ENCODE measurements at places on chromosomes 7 and 10. TPM values are rescaled to one million over a fixed set of nuclear protein-coding genes. Genes with fewer than 3 reads are reported as not detected.

DNA sequence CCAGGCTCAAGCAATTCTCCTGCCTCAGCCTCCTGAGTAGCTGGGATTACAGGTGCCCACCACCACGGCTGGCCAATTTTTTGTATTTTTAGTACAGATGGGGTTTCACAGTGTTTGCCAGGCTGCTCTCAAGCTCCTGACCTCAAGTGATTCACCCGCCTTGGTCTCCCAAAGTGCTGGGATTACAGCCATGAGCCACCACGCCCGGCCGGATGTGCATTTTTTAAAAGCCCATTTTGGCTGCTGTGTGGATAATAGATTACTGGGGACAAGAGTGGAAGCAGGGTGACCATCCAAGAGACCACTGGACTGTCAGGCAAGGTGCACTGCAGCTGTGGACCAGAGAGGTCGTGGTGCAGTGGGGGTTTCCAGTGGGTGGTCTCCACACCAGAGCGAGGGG, 21.4 kb downstream of the HKDC1 start:
- no peak overlapping the region for H3K4me3 ChIP-seq
- H3K4me1 ChIP-seq: peaks cover 28% of the 10 kb centered on the region
- no peak for DNase-seq
- H3K36me3 ChIP-seq: no peaks in the 10 kb centered on the region

GRCh38 chr10:74859546-74859945, 33.1 kb downstream of the KAT6B start:
- no peaks in the 10 kb centered on the region for H3K27me3 ChIP-seq
- peaks cover 9% of the 10 kb centered on the region for H3K4me1 ChIP-seq
- no peak overlapping the region for H3K4me3 ChIP-seq
- peaks cover 19% of the 10 kb centered on the region for H3K36me3 ChIP-seq
- DNase-seq: no peak
- H3K27ac ChIP-seq: no peak overlapping the region

The SLC18A2 gene
- not detected for total RNA-seq

GRCh38 chr7:47149208-47149839, 432.6 kb downstream of the TNS3 start:
- no peak overlapping the region for H3K4me3 ChIP-seq
- H3K27ac ChIP-seq: no peak overlapping the region
- H3K36me3 ChIP-seq: no peaks in the 10 kb centered on the region
- H3K4me1 ChIP-seq: no peaks in the 10 kb centered on the region
- DNase-seq: no peak

The TAS2R3 gene
- 0.73 TPM for total RNA-seq

The CYCS gene
- total RNA-seq: 157 TPM

The PAX4 gene
- not detected for total RNA-seq

The SLC35G1 gene
- 2.2 TPM for total RNA-seq

DNA sequence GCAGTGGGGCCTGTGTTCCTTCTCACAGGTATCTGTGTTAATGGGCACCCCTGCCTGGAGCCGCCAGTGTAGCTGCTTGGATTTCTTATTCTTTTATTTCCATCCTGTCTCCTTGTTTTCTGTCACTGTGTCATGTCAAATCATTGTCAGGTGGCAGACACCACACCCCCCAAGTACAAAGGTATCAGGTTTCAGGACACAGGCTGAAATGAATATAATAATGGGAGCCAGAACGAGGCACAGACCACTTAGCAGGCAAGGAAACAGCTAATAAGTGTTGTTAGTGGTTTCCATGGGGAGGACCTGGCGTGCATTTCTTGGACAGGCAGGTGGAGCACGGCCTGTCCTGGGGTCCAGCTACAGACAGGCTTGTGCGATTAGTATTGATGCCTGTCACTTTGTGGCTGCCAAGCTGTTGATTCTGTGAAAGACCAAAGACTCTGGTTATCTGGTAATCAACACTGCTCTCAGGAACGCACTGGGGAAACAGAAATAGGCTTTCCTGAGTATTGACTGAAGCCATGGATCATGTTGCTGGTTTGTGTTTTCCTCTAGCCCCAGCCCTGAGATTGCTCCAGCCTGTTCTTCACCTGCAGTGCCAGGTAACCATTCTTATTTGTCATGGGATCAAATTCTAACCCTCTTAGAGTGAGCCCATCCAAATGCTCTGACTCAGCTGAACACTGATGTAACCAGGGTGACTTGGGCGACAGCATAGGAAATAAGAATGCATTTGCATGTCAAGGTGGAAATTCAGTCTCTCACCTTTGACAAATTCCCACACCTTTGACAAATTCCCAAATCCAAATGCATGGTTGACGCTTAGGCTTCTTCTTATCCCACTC, 1002.0 kb downstream of the LRMDA start:
- no peak overlapping the region for H3K27ac ChIP-seq
- no peak overlapping the region for H3K4me3 ChIP-seq
- H3K4me1 ChIP-seq: no peaks in the 10 kb centered on the region
- H3K36me3 ChIP-seq: no peaks in the 10 kb centered on the region

The PRSS37 gene
- total RNA-seq: not detected

The POU6F2 gene
- total RNA-seq: not detected

The MACROH2A2 gene
- total RNA-seq: 7.4 TPM

- H3K36me3 ChIP-seq: no peaks in the 10 kb centered on the region
- H3K27ac ChIP-seq: no peak overlapping the region
- no peaks in the 10 kb centered on the region for H3K4me1 ChIP-seq
- no peaks in the 10 kb centered on the region for H3K27me3 ChIP-seq
Measured at GRCh38 chr7:115676080-115676479, 354.5 kb downstream of the TFEC start.

DNA sequence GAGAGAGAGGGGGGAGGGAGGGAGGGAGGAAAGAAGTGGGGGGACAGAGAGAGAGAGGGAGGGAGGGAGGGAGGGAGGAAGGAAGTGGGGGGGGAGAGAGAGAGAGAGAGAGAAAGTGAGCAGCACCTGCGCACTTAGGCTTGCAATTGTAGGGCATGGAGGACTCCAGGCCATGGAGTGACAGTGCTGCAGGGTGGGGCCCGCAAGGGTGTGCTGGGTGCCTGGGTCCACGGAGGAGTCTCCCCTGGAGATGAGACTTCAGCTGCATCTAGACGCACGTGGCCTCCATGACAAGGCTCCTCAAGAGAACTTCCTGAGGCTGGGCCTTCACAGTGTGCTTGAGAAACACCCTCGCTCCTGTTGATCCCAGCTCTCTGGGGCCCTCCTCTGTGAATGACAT, 44.5 kb downstream of the CLRN3 start:
- no peaks in the 10 kb centered on the region for H3K27me3 ChIP-seq
- no peak overlapping the region for H3K4me3 ChIP-seq
- no peaks in the 10 kb centered on the region for H3K36me3 ChIP-seq
- no peak for DNase-seq
- H3K27ac ChIP-seq: no peak overlapping the region

The EPHA1 gene
- 15.7 TPM for total RNA-seq

The HACD1 gene
- 0.40 TPM for total RNA-seq

The KIF11 gene
- 87.0 TPM for total RNA-seq

The EGFR gene
- not detected for total RNA-seq

The LEP gene
- total RNA-seq: not detected

The C10orf95 gene
- total RNA-seq: 0.32 TPM

GRCh38 chr7:40903872-40904271, 769.1 kb downstream of the SUGCT start:
- H3K4me1 ChIP-seq: no peaks in the 10 kb centered on the region
- H3K4me3 ChIP-seq: no peak overlapping the region
- no peak for DNase-seq
- no peak overlapping the region for H3K27ac ChIP-seq

DNA sequence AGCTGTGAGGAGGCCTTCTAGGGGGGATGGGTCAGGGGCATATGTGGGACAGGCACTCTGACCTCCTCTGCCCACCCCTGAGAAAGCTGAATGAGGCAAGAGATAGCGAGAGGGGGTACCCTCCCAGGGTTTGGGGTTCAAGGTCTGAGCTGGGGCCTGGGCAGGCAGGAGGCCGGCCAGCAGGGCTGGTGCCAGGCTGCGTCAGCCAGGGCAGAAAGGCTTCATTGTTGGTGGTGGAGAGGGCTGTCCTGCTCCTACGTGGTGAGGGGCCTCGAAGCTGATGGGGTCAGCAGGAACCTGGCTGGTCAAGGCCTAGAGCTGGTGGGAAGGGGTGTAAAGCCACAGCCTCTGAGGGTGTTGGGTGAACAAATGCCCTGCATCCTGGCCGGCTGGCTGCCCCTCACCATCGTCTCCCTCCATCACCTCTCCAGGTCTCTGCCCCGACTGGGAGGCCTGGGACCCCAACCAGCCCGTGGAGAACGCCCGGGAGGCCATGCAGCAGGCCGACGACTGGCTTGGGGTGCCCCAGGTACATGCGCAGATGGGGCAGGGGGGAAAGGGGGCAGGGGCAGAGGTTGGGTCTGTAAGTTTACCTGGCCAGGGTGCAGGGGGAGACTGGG, 6.6 kb downstream of the FLNC start:
- no peak overlapping the region for H3K4me3 ChIP-seq
- no peak overlapping the region for H3K27ac ChIP-seq
- H3K36me3 ChIP-seq: no peaks in the 10 kb centered on the region
- H3K4me1 ChIP-seq: peaks cover under 1% of the 10 kb centered on the region

DNA sequence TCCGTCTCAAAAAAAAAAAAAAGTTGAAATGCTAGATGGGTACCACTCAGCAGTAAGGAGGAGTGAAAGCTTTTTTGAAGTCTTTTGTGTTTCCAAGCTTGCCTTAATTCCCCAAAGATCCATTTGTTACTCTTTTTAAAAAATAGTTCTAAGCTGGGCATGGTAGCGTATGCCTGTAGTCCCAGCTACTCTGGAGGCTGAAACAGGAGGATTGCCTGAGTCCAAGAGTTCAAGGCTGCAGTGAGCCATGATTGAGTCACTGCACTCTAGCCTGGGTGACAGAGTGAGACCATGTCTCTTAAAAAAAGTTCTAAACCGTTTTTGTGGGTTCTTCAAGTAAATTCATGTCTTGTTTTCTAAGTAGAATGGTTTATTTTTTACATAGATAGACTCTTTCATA, 5.3 kb downstream of the TBC1D12 start:
- peaks cover 41% of the 10 kb centered on the region for H3K27me3 ChIP-seq
- H3K27ac ChIP-seq: no peak overlapping the region
- peaks cover 5% of the 10 kb centered on the region for H3K4me1 ChIP-seq
- no peaks in the 10 kb centered on the region for H3K36me3 ChIP-seq
- DNase-seq: no peak
- H3K4me3 ChIP-seq: no peak overlapping the region

- peaks cover 2% of the 10 kb centered on the region for H3K27me3 ChIP-seq
- no peaks in the 10 kb centered on the region for H3K4me1 ChIP-seq
- no peak for DNase-seq
- no peak overlapping the region for H3K27ac ChIP-seq
- no peaks in the 10 kb centered on the region for H3K36me3 ChIP-seq
Measured at GRCh38 chr10:5575482-5576153, 50.9 kb downstream of the CALML3 start.

- H3K4me1 ChIP-seq: no peaks in the 10 kb centered on the region
- no peak for DNase-seq
- H3K27ac ChIP-seq: no peak overlapping the region
Measured at GRCh38 chr7:54857294-54857693, 98.3 kb upstream of the SEC61G start.

- no peak overlapping the region for H3K4me3 ChIP-seq
- H3K36me3 ChIP-seq: no peaks in the 10 kb centered on the region
- H3K27ac ChIP-seq: no peak overlapping the region
- H3K27me3 ChIP-seq: no peaks in the 10 kb centered on the region
Measured at GRCh38 chr7:116454377-116454776, 45.2 kb upstream of the CAV2 start.

GRCh38 chr10:50951365-50951764, 65.9 kb upstream of the A1CF start:
- no peaks in the 10 kb centered on the region for H3K27me3 ChIP-seq
- no peak overlapping the region for H3K4me3 ChIP-seq
- DNase-seq: no peak
- H3K36me3 ChIP-seq: no peaks in the 10 kb centered on the region
- no peaks in the 10 kb centered on the region for H3K4me1 ChIP-seq

GRCh38 chr7:16774294-16774693, 20.7 kb downstream of the TSPAN13 start:
- H3K36me3 ChIP-seq: no peaks in the 10 kb centered on the region
- H3K27me3 ChIP-seq: peaks cover 3% of the 10 kb centered on the region
- no peak for DNase-seq

The MAGI2 gene
- not detected for total RNA-seq

GRCh38 chr10:110360857-110361474, 56.2 kb upstream of the SMNDC1 start:
- no peaks in the 10 kb centered on the region for H3K36me3 ChIP-seq
- DNase-seq: no peak
- no peak overlapping the region for H3K4me3 ChIP-seq

DNA sequence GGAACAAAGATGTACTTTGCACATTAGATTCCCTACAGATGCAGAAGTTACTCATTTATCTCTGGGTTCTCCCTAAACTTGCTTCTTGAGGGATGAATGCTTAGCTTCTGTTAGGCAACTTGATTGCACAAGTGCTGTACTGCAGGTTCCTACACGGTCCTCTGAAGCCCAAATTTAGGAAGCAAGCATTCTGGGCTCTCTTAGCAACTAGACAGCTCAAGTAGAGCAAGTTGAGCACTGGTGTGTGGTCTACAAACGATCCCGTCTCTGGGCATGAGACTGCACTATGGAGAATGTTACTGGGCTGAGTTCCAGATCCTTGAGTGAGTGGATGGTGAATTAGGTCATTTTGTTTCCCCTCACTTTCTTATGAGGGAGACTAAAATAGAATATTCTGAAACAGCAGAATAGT, 14.3 kb downstream of the SEMA3D start:
- H3K4me3 ChIP-seq: no peak overlapping the region
- no peaks in the 10 kb centered on the region for H3K36me3 ChIP-seq
- no peak for DNase-seq
- no peaks in the 10 kb centered on the region for H3K4me1 ChIP-seq

- peak; percentile 43 for DNase-seq
- peak overlapping the region; percentile 75 for H3K27ac ChIP-seq
- no peaks in the 10 kb centered on the region for H3K27me3 ChIP-seq
- H3K4me3 ChIP-seq: peak overlapping the region; percentile 36
Measured at GRCh38 chr7:45035893-45036292, 35.9 kb downstream of the CCM2 start.

- H3K27me3 ChIP-seq: no peaks in the 10 kb centered on the region
- H3K4me1 ChIP-seq: no peaks in the 10 kb centered on the region
- no peak for DNase-seq
- no peak overlapping the region for H3K4me3 ChIP-seq
- H3K36me3 ChIP-seq: no peaks in the 10 kb centered on the region
- H3K27ac ChIP-seq: no peak overlapping the region
Measured at GRCh38 chr7:79176859-79177477, 276.5 kb downstream of the MAGI2 start.

DNA sequence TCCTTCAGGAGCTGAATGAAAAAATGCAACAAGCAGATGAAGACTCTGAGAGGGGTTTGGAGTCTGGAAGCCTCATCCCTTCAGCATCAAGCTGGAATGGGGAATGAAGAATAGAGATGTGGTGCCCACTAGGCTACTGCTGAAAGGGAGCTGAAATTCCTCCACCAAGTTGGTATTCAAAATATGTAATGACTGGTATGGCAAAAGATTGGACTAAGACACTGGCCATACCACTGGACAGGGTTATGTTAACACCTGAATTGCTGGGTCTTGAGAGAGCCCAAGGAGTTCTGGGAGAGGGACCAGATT, 5.4 kb downstream of the IFIT2 start:
- no peak overlapping the region for H3K4me3 ChIP-seq
- no peak for DNase-seq
- H3K27me3 ChIP-seq: no peaks in the 10 kb centered on the region
- peaks cover 57% of the 10 kb centered on the region for H3K36me3 ChIP-seq
- H3K4me1 ChIP-seq: peaks cover 23% of the 10 kb centered on the region
- H3K27ac ChIP-seq: no peak overlapping the region

The DYNC1I1 gene
- total RNA-seq: not detected

The PTF1A gene
- total RNA-seq: not detected

- no peaks in the 10 kb centered on the region for H3K4me1 ChIP-seq
- H3K27me3 ChIP-seq: no peaks in the 10 kb centered on the region
- no peak overlapping the region for H3K4me3 ChIP-seq
- no peak overlapping the region for H3K27ac ChIP-seq
- no peak for DNase-seq
Measured at GRCh38 chr10:82801289-82801688, 926.3 kb downstream of the NRG3 start.

The CHPF2 gene
- 36.1 TPM for total RNA-seq

The CASP7 gene
- total RNA-seq: 32.6 TPM

The ANXA7 gene
- 85.0 TPM for total RNA-seq

Data from activated CD8-positive, alpha-beta T cell treated with anti-CD3 and anti-CD28 coated beads, Interleukin-2, amount 10 ng/mL, durations not matched to agents 7 days and 5 days (primary cell).